ENCODE measurements at places on chromosomes 2 and 18. TPM values are rescaled to one million over a fixed set of nuclear protein-coding genes. Genes with fewer than 3 reads are reported as not detected.
A peak's percentile ranks its signal among the peaks of the same experiment; 100 is the strongest.

CBLN2 gene
- polyA plus RNA-seq, result not detected

SCYGR4 gene
- not detected for polyA plus RNA-seq

DNA sequence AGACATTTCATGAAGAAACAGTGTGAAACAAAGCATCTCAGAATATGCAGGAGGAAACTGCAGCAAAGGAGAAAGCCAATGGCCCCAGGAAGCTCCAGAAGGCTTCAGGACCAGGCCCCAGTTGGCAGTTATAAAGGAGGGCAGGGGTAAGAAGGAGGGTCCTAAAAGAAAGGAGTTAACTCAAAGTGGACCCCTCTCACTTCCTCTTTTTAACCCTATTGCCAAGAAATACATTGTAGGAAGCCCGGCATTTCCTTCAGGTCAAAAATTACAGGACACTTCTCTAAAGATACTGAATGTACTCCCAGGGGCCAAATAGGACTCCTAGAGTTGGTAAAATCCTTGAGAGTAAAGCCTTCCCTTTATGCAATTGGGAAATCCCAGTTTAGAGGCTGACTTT, 77.1 kb upstream of the TGFA start:
- DNase-seq, result no peak
- H3K27ac ChIP-seq, result no peak overlapping the region
- H3K36me3 ChIP-seq, result no peaks in the 10 kb centered on the region
- no peaks in the 10 kb centered on the region for H3K4me1 ChIP-seq
- no peaks in the 10 kb centered on the region for H3K27me3 ChIP-seq

DNA sequence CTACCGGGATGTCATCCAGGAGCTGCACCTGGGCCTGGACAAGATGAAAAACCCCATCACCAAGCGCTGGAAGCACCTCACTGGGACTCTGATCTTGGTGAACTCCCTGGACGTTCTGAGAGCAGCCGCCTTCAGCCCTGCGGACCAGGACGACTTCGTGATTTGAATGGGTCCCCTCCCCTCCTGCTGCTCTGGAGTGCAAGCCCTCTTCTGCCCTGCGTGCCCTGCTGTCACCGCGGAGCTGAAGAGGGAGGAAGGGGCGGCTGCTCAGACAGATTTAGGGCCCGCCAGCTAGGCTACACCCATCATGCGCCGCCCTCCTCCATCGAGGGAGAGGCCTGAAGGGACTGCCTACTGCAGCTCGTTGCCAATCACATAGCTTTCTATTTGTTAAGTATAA, 101.8 kb downstream of the SH3BP4 start:
- DNase-seq, result no peak
- peaks cover 16% of the 10 kb centered on the region for H3K36me3 ChIP-seq
- peaks cover 9% of the 10 kb centered on the region for H3K4me1 ChIP-seq
- no peak overlapping the region for H3K27ac ChIP-seq
- no peaks in the 10 kb centered on the region for H3K27me3 ChIP-seq

ELOA2 gene
- not detected for polyA plus RNA-seq

- H3K27ac ChIP-seq, result no peak overlapping the region
- H3K4me3 ChIP-seq, result no peak overlapping the region
- no peaks in the 10 kb centered on the region for H3K27me3 ChIP-seq
- peaks cover 5% of the 10 kb centered on the region for H3K4me1 ChIP-seq
- H3K36me3 ChIP-seq, result no peaks in the 10 kb centered on the region
Observed at GRCh38 chr2:33605056-33605455, 6.0 kb upstream of the FAM98A start.

GRCh38 chr2:20091305-20091991, 40.0 kb upstream of the LAPTM4A start:
- peak overlapping the region; percentile 94 for H3K27ac ChIP-seq
- no peaks in the 10 kb centered on the region for H3K27me3 ChIP-seq
- peak; percentile 83 for DNase-seq

ANKRD12 gene
- 8.0 TPM for polyA plus RNA-seq

DNA sequence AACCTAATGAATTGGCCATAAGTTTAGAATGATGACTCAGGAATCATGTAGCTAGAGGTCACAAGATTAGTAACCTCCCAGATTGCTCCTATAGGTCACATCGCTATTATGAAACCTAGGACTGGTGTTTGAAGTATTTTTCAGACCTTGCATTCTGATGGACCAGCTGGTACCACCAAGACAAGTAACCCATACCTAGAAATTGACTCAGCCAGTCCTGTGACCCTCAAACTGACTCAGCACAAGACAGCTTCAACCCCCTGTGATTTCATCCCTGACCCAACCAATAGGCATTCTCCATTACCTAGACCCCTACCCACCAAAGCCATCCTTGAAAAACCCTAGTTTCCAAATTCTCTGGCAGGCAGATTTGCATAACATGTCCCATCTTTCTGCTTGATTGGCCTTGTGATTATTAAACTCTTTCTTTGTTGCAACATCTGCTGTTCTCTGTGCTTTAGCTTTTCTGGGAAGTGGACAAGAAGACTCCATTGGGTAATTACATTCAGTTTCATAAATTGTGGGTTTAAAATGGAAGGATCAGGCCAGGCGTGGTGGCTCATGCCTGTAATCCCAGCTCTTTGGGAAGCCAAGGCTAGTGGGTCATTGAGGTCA, 254.9 kb downstream of the IRS1 start:
- DNase-seq, result no peak
- no peak overlapping the region for H3K27ac ChIP-seq
- H3K27me3 ChIP-seq, result no peaks in the 10 kb centered on the region
- H3K4me1 ChIP-seq, result no peaks in the 10 kb centered on the region

DNA sequence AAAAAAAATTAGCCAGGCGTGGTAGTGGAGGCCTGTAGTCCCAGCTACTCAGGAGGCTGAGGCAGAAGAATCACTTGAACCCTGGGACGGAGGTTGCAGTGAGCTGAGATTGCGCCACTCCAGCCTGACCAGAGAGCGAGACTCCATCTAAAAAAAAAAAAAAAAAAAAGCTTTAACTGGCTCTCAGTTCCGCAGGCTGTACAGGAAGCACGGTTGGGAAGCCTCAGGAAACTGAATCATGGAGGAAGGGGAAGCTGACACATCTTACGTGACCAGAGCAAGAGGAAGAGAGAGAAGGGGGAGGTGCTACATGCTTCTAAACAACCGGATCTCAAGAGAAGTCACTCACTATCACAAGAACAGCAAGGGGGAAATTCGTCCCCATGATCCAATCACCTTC, 505.6 kb upstream of the SLC8A1 start:
- no peak overlapping the region for H3K27ac ChIP-seq
- no peaks in the 10 kb centered on the region for H3K36me3 ChIP-seq
- H3K27me3 ChIP-seq, result no peaks in the 10 kb centered on the region
- DNase-seq, result no peak
- H3K4me3 ChIP-seq, result no peak overlapping the region

- peaks cover 21% of the 10 kb centered on the region for H3K4me1 ChIP-seq
- H3K27ac ChIP-seq, result no peak overlapping the region
Observed at GRCh38 chr2:36395866-36396265, 40.3 kb downstream of the CRIM1 start.

TLK1 gene
- 9.1 TPM for polyA plus RNA-seq

DNA sequence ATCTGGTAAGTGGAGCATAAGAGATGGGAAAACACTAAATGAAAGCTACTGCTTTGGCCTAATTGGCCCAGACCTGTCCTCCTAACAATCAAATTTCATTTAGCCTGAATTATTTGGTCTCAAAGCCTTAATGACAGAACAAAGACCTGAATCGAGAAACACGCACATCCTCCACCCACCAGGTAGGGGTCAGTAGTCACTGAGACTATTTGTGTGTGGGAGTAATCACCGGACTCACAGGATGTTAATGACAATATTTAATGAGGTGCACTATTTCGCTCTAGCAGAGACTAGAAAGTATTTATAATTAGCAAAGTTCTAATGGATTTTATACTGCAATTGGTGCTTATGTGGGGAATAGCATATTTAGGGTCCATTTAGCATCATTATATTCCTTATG, 68.1 kb downstream of the RBM43 start:
- no peak overlapping the region for H3K27ac ChIP-seq
- no peak for DNase-seq
- H3K27me3 ChIP-seq, result no peaks in the 10 kb centered on the region

GRCh38 chr18:49874238-49874637, 60.9 kb upstream of the ACAA2 start:
- H3K27ac ChIP-seq, result no peak overlapping the region
- H3K4me3 ChIP-seq, result no peak overlapping the region
- DNase-seq, result no peak
- H3K36me3 ChIP-seq, result no peaks in the 10 kb centered on the region
- H3K27me3 ChIP-seq, result no peaks in the 10 kb centered on the region

GRCh38 chr2:6073191-6074088, 381.3 kb downstream of the SOX11 start:
- DNase-seq, result no peak
- no peaks in the 10 kb centered on the region for H3K36me3 ChIP-seq
- H3K4me3 ChIP-seq, result no peak overlapping the region
- no peaks in the 10 kb centered on the region for H3K4me1 ChIP-seq
- no peaks in the 10 kb centered on the region for H3K27me3 ChIP-seq

GRCh38 chr2:207073412-207073800, 92.3 kb downstream of the KLF7 start:
- no peaks in the 10 kb centered on the region for H3K4me1 ChIP-seq
- H3K27me3 ChIP-seq, result no peaks in the 10 kb centered on the region
- H3K27ac ChIP-seq, result no peak overlapping the region

DNA sequence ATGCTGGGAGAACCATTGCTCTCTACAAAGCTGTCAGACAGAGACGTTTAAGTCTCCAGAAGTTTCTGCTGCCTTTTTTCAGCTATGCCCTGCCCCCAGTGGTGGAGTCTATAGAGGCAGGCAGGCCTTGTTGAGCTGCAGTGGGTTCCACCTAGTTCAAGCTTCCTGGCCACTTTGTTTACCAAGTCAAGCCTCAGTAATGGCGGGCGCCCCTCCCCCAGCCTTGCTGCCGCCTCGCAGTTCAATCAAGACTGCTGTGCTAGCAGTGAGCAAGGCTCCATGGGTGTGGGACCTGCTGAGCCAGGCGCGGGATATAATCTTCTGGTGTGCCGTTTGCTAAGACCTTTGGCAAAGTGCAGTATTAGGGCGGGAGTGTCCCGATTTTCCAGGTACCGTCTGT, 52.7 kb upstream of the SCYGR2 start:
- H3K4me3 ChIP-seq, result no peak overlapping the region
- no peaks in the 10 kb centered on the region for H3K4me1 ChIP-seq
- peaks cover 4% of the 10 kb centered on the region for H3K36me3 ChIP-seq
- DNase-seq, result no peak
- no peak overlapping the region for H3K27ac ChIP-seq

UGT1A7 gene
- polyA plus RNA-seq, result 0.87 TPM

DNA sequence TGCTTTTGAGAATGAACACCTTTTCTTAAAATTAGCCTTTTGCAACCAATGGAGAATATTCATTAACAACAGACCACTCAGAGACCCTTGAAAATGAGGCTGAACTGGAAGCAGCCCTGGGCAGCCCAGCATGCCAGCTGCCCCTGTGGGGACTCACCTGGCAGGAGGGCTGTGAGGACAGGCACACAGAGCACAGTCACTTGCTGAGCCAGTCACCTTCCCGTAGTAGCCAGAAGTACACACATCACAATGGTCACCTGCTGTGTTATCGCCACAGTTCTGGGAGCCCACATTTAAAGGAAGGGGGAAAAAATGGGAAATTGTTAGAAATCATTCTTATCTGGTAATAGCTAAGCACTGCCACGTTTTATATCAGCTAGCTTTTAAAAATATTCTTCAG, 115.5 kb downstream of the LAMA1 start:
- no peak for DNase-seq
- H3K4me1 ChIP-seq, result no peaks in the 10 kb centered on the region
- no peak overlapping the region for H3K27ac ChIP-seq
- no peak overlapping the region for H3K4me3 ChIP-seq
- H3K27me3 ChIP-seq, result no peaks in the 10 kb centered on the region
